ENCODE measurements at places on chromosomes 2 and 18.

DNA sequence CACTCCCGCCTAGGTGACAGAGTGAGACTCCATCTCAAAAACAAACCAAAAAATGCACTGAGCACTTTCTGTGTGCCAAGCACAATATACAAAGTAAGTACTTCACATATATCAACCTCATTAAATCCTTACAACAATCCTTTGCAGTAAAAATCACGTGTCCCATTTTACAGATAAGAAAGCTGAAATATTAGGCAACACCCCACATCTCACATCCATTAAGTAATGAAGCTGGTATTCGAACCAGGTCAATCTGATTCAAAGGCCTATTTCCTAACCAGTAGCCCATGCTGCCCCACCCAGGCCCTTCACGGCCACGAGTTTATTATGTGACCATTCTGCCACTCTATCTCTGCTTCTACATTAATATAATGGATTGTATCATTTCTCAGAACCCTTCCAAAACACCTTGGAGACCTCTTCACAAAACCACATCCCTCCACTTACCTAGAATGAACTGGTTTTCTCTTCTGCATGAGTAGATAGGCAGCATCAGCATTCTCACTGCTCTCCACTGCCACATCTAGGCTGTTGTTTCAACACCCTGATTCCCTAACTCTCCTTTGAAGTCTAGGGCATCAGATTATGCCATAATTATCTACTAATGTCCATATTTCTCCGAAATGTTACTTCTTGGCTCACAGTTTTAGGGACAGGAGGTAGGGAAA is 3.1 kb upstream of the EXOC6B start:
- DNase-seq: no peak

GRCh38 chr2:169693360-169693759 is 845 bp downstream of the CFAP210 start:
- no peak for DNase-seq

- DNase-seq: no peak
These were observed 30.6 kb downstream of the SPATS2L start for GRCh38 chr2:200336980-200337615.

DNA sequence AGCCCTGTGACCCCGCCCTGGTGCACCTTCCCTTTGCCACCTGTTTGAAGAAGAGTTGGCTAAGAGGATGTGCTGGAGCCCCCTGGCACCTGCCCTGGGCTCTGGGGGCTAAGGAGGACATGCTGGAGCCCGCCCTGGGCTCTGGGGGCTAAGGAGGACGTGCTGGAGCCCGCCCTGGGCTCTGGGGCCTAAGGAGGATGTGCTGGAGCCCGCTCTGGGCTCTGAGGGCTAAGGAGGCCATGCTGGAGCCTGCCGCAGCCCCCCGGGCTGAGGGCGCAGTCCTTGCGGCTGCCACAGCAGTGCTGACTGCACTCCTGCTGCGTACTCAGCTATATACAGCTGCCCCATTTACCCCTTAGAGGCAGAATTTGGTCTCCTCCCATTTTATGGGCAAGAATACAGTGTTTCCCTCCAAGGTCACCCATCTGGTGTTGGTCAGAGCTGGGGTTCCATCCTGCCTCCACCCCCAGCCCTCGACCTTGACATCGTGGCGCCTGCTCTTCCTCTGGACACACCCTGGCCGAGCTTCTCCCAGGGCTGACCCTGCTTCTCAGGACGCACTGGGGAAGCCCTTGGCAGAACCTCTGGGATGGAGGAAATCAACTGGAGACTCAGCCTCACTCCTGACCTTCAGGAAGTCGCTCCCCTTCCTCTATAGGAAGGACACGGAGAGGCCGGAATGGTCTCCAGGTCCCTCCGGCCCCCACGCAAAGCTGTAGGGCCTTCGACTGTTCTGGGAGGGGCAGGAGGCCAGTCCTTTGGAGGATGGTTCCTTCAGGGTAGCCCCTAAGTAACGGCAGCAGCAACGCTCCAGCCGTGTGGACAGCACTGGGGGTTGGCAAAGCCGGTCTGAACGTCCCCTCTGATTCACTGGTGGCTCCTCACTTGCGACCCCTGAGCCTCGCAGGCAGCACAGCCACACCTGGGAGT is 65.0 kb upstream of the HPCAL1 start:
- DNase-seq: no peak

DNA sequence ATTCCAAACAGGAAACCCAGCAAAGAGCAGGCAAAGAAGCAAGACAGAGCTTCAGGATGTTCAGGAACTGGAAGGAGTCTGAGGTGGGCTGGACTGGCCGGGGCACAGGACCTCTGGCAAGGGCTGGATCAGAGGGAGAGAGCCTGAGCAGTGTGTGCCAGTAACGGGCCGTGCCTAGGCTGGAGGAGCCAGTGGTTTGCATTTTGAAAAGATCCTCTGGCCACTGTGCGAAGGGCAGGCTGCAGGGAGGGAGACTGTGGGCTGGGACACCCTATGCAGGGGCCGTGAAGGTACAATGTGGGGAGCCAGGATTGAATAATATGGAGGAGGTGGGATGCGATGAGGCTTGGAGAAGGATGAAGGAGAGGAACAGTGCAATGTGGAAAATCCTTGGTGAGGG is 6.2 kb upstream of the SDC1 start:
- no peak for DNase-seq

- DNase-seq: no peak
These were observed 10.6 kb upstream of the MPP4 start for GRCh38 chr2:201709049-201709448.

GRCh38 chr2:120541553-120541932 is 194.1 kb upstream of the GLI2 start:
- no peak for DNase-seq

DNA sequence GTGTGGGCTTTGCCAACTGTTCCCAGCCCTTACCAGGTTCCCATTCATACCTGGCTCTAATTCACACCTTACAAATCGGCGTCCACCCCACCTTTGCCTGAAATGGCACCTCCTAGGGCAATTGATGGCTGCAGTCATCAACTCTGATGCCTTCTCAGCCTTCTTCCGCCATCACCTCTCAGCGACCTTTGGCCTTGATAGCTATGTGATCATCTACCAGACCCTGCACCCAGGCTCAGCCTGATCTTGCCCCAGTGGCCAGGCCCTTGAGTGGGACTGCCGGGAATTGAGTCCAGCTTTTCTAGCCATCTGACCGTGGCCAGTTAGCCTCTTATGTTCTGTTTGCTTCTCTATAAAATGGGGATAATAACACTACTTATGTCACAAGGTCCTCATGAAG is 32.5 kb downstream of the PSD4 start:
- DNase-seq: no peak

- DNase-seq: peak; percentile 42
These were observed at the start of gene TUBA4B for GRCh38 chr2:219252900-219253752. TUBA4B (plus strand) TSS chr2:219253243; CDS start chr2:219253408, 165 bp downstream.

DNA sequence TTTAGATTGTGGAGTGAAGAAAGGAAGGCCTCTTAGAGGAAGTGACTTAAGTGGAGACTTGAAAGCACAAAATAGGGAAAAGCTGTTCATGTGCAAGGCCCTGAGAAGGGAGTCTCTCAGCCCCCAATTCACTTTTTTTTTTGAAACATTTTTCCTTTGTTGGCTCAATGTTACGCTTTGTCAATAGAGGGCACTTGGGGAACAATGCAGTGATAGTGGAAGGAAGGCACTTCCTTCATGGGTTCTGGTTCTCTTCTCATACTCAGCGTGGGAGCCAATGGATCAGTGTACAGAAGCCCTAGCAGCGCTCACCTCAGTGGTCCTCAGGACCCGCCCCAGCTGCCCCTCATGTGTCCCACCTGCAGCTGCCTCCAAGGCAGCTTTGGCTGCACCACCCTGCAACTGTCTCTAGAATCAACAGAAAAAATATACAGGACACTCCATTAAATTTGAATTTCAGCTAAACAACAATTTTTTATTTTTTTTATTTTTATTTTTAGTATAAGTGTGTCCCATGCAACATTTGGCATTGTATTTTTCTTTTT is 8.6 kb upstream of the C2orf42 start:
- no peak for DNase-seq

GRCh38 chr18:8439055-8439454 is 170.2 kb upstream of the RAB12 start:
- DNase-seq: no peak

- no peak for DNase-seq
These were observed 372.8 kb upstream of the MYT1L start for GRCh38 chr2:2703762-2704427.

- DNase-seq: no peak
These were observed 169.2 kb downstream of the TGIF1 start for GRCh38 chr18:3619222-3619621.
